ENCODE measurements at places on chromosomes 1 and 21.

- no peak for DNase-seq
Observed at GRCh38 chr1:181107711-181108110, 19.2 kb downstream of the IER5 start.

DNA sequence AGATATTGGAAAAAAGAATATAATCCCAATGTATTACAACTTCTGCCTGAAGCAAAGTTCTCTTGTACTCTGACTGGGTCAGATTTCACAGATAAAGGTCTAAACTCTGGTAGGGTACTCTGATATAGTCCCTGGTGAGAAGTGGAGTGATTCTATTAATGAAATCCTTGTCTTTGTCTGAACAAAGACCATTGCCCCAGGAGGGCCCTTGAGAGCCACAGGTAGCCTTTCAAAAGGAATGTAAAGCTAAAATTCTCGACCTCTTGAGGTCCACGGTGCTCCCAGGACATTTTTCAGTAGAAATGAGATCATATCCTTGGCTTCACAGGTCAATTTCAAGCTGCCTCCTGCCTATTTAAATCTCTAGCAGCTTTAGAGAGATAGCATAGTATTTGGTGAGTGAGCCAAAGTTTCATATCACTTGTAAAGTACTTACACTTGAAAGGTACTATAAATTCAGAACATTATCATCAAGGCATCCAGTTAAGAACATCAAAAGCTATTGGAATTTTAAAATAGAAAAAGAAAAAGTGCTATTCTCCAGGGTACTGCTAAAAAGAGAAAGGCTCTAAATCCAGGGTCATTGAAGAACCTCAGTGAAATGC is 10.1 kb downstream of the TNNI3K start:
- DNase-seq, result no peak

- DNase-seq, result peak; percentile 41
Observed at GRCh38 chr1:243946946-243947345, 96.9 kb upstream of the AKT3 start.

DNA sequence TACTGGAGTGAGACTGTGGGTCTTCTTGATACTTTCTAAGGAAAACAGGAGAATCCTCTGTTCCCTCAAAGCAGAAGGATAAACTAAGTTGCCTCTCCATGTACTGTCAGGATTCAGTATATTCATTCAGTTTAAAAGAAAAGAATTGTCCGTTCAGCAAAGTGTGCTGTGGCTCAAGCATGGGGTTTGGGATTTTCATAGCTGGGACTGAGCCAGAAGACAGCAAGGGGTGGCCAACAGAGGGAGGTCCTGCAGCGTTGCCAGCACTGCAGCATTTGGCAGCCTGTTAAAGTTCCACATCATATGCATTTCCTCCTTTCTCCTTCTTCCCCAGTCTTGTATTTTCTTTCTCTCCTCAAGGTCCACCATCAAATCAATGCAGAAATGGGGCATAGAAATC is 75.1 kb downstream of the DTL start:
- DNase-seq, result peak; percentile 37

GRCh38 chr21:43345746-43346409 is 81.1 kb downstream of the SIK1 start:
- DNase-seq, result peak; percentile 76

- DNase-seq, result no peak
Observed at GRCh38 chr1:58502519-58502918, 44.0 kb downstream of the OMA1 start.

- DNase-seq, result no peak
Observed at GRCh38 chr1:46503421-46503820, 13.8 kb downstream of the DMBX1 start.

DNA sequence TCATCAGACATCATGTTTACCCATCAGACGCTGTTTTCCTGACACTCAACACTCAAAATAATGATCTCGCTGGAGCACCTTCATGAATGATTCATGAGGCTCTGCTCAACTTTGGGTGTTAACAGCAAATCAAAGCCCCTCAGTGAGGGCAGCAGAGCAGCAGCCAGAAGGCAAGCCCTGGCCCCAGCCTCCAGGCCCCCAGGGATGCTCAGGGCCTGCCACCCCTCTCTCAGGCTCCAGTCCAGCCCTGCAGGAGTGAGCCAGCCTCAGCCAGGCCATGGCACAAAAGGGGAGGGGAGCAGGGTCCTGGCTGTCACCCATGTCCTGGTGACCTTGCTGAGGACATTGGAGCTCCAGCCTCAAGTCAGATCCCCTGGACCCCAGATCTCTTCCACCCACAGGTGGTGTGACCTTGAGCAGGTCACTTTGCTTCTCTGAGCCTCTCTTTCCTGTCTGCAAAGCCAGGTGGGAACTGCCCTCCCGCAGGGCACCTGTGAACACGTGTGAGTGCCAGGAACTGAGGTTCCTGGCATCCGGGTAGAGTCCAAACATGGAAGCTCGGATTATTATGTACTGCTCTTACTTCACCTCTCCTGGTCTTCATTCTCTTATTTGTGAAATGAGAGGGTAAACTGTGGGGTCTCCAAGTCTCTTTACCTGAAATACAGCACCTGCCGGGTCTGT is 161.6 kb upstream of the VAMP3 start:
- no peak for DNase-seq

DNA sequence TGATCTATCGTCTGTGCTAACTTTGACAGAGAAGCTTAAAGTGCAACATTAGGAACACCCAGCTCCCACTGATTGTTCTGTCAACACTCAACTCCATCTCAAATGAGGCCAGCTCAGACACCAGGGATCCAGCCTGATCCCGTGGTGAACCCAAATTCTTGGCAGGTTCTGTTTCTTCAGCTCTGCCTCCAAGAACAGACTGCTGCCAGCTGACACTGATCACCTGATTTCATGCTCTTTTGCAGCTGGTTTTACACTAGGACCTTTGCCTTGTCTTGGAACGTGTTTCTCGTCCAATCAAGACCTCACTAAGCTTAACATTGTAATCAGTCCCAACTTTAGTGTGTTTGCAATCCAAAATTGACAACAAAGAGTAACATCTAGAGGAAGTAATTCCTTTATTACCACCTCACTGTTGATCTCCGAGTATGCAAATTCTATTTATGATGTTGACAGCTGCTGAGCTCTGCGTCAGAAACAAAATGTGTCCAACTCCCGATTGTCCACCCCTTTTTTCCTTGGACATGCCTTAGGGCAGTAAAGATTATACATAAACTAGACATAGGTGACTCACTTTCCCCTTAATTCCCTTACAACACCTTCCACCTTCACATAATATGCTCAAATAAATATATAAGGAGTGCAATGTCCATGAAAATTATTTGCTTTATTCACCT is 1.6 kb upstream of the HYI start:
- no peak for DNase-seq

GRCh38 chr1:33182401-33182841 is 578 bp upstream of the TRIM62 start:
- peak; percentile 47 for DNase-seq

- DNase-seq, result no peak
Observed at GRCh38 chr1:95375174-95375573, 141.2 kb downstream of the RWDD3 start.

- DNase-seq, result no peak
Observed at GRCh38 chr1:228423404-228424053, 6.9 kb upstream of the TRIM17 start.

GRCh38 chr1:66495495-66495894 is 38.5 kb upstream of the SGIP1 start:
- DNase-seq, result peak; percentile 84

DNA sequence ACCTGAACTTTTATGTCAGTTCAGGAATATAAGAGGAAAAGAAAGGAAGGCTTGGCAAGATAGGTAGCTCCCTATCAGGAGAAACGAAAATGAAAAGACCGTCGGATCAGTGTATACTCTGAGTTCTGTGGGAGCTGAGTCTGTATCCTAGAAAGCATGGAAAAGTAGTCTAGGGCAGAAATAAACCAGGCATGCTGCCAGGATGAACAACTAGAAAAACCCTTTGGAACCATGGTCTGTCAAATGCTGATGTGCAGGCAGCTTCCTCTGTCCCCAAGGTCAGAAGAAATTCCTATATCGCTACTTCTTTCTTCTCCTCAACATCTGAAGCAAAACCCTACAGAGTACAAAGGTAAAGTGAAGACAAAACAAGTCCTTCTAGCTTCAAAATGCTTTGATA is 268.8 kb downstream of the ST6GALNAC3 start:
- no peak for DNase-seq

DNA sequence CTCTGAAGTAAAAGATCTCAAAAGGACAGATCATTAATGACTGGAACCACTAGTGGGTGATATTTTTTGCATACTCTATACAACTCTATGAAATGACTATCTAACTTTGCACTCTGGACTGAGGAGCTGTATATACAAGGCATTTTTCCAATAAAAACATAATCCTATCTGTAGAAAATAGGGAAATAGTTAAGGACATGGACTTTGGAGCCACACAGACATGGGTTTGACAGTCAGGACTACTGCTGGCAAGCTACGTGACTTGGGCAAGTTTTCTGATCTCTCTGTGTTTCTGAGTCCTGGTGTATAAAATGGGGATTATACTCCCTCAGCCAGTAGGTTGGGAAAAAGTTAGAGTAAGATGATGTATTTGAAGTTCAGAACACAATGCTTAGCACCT is 20.9 kb upstream of the HSD3B2 start:
- no peak for DNase-seq

DNA sequence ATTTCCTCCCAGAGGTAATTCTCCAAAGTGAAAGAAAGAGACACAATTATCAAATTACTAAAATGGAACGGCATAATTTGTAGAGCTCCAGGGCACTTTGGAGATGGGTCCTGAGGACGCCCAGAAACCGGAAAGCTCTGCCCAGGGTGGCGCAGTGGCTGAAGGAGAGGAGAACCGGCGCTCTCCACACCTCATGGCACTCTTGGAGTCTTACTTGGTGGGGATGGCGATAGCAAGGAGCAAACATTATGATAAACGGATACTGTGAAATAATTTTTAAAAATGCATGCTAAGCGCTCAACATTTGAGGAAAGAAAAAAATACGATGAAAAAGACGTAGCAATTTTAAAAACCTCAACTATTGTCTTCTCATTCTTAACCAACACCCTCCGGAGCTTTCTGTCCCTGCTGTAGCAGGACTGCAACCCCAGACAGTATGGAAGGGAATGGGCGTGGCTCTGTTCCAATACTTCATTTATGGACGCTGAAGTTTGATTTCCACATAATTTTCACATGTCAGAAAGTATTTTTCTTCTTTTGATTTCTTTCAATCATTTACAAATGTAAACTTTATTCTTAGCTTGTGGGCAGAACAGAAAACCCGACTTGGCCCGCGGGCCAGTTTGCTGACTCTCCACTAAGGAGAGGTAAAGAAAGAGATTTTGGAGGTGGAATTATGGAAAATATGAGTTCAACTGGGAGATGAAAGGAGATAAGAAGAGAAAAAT is 1.1 kb downstream of the S100A11 start:
- DNase-seq, result peak; percentile 46

DNA sequence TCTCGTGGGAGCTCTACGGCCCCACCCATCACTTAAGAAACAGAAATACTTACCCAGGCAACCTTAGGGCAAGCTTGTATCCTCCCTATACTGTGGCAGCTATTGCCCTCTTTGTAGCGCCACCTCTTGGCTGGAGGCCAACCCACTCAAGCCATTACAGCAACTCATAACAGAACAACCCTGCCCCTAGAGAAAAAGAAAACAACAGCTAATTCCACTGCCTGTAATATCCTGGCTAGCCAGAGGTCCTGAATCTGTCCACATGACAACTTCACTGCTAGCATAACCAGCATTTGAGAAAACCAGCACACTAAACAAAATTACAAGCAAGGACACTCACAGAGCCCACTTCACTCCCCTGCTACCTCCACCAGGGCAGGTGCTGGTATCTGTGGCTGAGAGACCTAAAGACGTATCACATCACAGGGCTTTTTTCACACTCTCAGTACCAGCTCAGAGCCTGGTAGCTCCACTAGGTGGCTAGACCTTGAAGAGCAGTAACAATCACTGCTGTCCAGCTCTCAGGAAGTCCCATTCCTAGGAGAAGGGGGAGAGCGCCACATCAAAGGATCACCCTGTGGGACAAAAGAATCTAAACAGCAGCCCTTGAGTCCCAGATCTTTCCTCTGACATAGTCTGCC is 14.5 kb upstream of the MX1 start:
- peak; percentile 14 for DNase-seq

- DNase-seq, result no peak
Observed at GRCh38 chr1:161214369-161214768, 726 bp upstream of the FCER1G start.

GRCh38 chr1:100626397-100626796 is 88.5 kb downstream of the GPR88 start:
- DNase-seq, result peak; percentile 45

DNA sequence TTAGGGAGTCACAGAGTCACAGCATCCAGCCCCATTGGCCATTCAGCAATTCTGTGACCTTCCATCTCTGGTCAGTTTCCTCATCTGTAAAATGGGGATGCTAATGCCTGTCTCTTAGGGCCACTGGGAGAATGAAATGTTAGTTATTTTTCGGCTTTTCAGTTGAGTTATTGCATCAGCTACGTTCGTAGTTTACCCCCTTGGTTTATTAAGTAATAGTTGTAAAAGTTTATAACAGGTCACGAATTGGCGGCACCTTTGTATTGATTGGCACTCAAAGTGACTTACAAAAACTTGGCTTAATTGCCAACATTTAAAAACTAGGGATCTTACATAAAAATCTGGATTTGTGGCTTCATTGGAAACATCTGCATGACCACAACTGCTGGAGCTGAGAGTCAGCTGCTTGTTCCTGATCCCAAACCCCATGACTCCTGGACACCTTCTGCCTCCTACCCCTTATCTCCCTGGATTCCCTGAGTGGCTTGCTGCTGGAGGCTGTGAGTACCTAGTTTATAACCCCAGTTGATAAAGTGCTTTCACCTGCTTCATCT is 23.0 kb upstream of the SLC1A7 start:
- DNase-seq, result no peak

DNA sequence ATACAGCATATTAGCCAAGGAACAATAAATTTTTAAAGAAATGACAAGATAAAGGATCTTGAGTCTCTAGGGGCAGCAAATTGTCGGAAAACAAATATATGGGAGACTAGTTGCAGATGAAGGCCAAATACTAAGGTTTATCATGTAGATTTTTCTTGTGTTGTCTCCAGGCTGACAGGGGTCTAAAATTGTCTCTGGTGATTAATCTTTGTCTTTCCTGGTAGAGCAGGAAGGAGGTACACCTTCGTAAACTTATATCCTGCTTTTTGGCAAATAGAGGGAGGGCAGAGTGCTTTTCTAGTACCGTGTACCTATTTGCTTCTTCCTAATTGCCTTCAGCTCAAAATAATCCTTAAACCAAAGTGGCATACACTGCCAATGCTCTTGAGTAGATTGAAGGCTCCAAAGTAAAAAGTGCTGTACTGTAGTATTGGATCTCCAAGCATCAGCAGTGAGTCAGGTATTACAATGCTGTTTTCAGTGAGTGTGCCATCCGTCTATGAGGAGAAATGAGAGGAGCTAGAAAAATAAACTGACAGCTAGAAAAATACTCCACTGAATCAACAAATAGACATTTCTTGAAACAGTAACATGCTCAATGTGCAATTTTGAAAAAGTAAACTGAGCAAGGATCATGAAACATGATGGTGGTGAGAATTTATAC is 1.8 kb upstream of the LEPR start:
- DNase-seq, result peak; percentile 30

DNA sequence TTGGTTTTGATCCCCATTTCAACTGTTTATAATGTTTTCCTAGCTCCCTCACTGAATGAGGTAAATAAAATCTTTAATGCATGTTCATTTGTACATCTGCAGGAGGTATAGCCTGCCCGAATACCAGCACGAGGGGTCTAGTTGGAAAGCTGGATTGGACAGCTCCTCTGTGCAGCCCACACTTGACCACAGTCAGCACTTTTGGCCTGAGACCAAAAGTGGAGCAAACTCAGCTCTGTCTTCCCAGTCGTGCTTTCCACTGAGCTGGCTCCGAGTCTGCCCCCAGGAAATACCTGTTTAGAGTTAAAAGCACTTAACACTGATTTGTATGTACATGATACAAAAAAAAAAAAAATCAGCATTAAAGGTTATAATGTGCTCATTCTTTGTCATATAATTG is 224.4 kb downstream of the DSCAM start:
- DNase-seq, result peak; percentile 11

All from EH (cell line).